ENCODE measurements at places on chromosomes 2 and 18.

DNA sequence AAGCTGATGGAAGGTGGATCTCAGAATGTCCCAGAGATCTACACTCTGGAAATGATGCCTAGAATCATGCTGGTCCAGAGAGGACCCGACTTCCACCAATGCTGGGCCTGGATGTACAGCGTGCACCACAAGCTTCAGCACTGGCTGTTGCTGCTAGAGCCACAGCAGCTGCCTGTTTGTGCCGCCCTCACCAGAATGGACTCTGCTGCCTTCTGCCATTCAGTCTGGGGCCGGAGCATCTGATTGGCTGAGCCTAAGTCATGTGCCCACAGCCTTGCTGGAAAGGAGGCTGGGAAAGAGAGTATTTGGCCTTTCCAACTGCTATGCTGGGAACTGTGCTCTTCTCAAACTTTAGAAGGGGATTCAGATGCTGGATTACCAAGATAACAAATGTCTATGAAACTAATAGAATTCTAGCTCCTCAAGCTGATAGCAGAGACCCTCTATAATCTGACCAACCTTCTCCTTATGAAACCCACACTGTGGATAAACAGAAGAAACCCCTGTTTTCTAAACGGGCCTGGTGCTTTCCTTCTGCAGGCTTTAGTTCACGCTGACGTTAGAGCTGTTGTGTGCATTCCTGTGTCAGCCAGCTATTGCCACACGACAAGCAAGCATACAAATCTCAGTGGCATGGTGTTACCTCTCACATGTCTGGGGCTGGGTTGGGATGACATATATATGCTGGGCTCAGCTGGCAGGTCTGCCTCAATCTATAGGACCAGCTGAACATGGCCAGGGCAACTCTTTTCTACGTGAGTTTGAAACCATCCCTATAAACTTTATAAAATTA lies 4.1 kb upstream of the LOXHD1 start:
- DNase-seq, result peak; percentile 2

DNA sequence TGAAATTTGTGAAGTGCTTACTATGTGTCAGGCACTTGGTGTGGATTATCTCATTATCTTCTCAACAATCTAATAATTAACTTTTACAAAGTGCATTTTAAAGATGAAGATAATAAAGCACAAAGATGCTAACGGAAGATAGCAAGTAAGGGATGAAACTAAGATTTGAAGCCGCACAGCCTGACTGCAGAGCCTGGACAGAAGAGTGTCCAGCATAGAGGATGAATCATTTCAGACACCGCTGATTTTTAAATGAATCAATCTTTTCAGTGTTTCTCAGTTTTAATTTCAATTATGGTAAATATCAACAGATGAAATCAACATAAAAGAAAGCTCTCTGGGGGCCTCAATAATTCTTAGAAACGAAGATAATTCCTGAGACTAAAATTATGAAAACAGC lies 24.5 kb upstream of the STAM2 start:
- DNase-seq, result no peak

GRCh38 chr2:98314251-98314650 lies 32.0 kb upstream of the CNGA3 start:
- DNase-seq, result no peak

DNA sequence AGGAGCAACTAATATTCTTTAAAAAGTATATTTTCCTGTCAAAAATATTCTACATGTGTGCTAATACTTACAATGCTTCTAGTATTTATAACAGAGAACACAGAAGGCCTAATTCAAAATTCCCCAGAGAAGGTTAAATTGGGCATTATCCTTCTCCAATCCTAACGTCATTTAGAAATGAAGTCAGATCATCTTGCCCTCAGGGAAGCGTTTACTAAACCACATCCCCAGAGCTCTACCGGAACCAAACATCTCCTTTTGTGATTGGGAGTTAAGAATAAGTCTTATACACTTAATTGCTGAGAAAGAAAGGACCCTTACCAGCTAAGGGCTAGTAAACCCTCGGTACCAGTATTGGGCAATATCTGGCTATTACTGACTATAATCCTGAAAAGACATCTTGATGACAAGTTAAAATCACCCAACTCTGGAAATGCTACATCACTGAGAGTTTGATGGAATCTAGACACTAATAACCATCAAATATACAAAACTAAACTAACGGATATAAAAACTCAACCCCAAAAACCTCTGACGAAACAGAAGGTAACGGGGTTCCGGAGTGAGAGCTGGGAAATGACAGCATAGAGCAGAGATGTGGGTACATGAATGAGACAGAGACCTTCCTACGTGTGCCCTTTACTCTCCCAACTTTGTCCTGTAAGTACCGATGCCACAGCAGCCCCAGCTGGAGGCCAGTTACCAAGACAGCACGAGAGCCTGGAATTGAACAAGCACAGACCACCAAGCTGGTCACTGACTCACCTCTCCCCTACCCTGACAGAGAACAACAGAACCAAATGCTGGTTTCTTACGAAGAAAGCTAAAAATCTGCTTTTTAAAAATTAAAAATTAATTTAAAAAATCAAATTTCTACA lies 35.0 kb downstream of the WDSUB1 start:
- no peak for DNase-seq

- no peak for DNase-seq
Measured at GRCh38 chr2:159890551-159891266, 92.7 kb upstream of the CD302 start.

- no peak for DNase-seq
Measured at GRCh38 chr2:157899125-157899839, 23.2 kb upstream of the ACVR1 start.

DNA sequence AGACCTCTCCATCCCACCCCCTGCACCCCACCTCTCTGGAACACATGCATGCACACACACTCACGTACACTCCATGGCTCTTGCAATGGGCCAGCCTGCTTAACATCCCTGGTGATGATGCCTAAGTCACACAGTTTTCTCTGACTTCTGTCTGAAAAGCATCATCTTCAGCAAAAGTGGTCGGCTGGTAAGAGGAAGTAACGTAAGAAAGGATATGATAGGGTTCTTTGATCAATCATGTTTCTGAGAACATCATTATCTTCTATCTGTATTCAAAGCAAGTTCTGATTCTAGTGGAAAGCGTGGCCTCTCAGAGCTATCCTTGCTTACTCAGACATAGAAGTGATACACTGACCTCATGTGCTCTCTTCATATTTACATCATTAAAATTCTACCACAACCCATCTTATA lies 11.4 kb upstream of the NDUFV2 start:
- no peak for DNase-seq

- no peak for DNase-seq
Measured at GRCh38 chr2:103401621-103402020, 639.8 kb downstream of the TMEM182 start.

- DNase-seq, result peak; percentile 42
Measured at GRCh38 chr18:3667255-3668137, 217.5 kb downstream of the TGIF1 start.

- no peak for DNase-seq
Measured at GRCh38 chr2:106159866-106160785, 34.0 kb downstream of the UXS1 start.

- no peak for DNase-seq
Measured at GRCh38 chr2:160752475-160753330, 259.1 kb upstream of the RBMS1 start.

Measured in NCI-H774 (cell line).